Stimulated activated CD8-positive, alpha-beta memory T cell treated with anti-CD3 and anti-CD28 coated beads, Interleukin-7, amount 100 ng/mL, for 1 hour (primary cell): ENCODE measurements at places on chromosomes 7 and 10.

DNA sequence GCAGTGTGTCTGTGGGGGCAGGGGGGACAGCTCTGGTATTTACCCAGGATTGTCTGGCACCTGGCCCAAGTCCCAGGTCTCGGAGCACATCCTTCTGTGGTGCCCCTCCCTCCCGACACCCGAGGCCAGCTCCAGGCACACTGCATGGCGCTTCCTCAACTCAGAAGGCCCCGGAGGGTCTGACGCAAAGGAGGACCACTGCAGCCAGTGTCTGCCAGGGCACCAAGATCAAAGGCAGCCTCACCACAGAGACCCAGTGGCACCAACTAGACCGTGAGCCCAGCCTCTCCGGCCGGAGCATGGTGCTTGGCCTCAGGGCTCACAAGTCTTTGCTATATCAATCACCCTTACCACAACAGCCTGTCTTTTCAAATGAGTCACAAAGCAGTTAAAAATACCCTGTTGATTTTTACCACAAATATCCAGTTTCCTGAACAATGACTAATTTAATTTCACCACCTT, 99.3 kb upstream of the DDC start:
- DNase-seq: no peak

- DNase-seq: no peak
These were observed 14.5 kb downstream of the PSAP start for GRCh38 chr10:71836596-71836974.

DNA sequence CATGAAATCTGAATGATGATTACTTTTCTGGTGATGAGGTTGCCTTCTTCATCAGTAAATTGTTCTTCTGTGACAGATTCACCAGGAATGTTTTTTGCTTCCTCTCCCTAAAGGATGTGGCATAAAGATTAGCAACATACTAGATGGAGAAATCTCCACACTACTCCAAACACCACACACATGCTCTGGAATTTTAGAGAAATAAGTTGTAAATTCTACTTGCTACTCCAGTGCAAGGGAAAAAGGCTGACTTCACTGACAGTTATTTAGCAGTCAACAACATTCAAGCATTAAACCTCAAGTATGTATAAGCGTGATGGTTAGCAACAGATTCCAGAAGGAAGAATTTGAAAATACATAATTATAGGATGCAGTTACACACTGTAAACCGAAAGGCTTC, 137.9 kb upstream of the CCDC6 start:
- no peak for DNase-seq

- no peak for DNase-seq
These were observed 198.1 kb downstream of the AUTS2 start for GRCh38 chr7:69796416-69796815.

- no peak for DNase-seq
These were observed 16.3 kb downstream of the AKR1D1 start for GRCh38 chr7:138092486-138093028.

DNA sequence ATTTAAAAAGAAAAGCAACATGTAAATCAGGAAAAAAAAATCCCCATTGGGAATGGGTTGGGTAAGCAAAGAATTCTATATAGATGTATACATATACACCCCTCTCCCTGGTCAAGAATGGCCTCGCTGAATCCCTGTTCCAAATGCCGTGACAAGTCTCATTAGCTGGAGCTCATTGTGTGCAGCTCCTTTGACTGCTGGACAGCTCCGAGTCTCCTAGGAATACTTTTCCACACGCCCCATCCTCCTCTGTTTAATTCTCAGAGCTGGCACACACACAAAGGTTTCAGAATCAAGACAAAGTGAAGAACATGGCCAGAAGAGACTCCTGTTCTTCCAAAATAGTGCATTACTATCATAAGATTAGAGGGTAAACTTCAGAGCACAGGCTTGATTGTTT, 130.9 kb upstream of the MKLN1 start:
- no peak for DNase-seq

DNA sequence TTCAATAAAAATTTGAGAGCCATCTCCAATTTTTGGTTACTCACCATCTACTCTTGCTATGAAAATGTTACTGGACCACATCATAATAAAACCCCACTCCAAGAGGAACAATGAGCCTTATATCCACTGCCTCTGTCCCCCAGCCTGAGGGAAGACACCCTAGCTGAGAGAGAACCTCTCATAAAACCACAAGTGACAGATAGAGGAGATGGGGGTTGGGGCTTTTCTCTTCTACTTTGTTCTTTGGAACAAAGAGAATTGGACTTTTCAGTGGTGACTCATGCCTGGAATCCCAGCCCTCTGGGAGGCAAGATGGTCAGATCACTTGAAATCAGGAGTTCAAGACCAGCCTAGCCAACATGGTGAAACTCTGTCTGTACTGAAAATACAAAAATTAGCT, 27.6 kb upstream of the TAS2R16 start:
- no peak for DNase-seq

DNA sequence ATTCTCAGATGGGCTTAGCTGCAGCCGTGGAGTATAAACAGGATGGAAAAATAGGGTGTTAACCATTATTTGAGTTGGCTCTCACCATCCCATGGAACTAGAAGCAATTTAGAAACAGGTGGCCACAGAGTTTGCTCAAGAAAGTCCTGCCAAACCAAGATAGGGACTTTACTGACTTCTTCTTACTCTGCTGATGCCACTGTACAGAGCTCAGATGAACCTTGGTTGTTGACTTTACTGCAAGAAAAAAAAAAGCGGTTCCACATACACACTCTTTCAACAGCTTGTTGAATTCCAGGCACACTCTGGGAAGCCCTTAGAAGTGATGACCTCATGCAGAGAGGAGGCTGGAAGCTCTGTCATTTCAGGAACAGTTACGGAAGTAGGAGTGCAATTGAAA, 753.4 kb downstream of the NRG3 start:
- no peak for DNase-seq

GRCh38 chr10:67837541-67838314, at the start of gene DNAJC12:
DNAJC12 (minus strand) TSS chr10:67838188; CDS start chr10:67838011, 177 bp downstream.
- no peak for DNase-seq

- no peak for DNase-seq
These were observed 38.6 kb downstream of the BPGM start for GRCh38 chr7:134685250-134685649.

DNA sequence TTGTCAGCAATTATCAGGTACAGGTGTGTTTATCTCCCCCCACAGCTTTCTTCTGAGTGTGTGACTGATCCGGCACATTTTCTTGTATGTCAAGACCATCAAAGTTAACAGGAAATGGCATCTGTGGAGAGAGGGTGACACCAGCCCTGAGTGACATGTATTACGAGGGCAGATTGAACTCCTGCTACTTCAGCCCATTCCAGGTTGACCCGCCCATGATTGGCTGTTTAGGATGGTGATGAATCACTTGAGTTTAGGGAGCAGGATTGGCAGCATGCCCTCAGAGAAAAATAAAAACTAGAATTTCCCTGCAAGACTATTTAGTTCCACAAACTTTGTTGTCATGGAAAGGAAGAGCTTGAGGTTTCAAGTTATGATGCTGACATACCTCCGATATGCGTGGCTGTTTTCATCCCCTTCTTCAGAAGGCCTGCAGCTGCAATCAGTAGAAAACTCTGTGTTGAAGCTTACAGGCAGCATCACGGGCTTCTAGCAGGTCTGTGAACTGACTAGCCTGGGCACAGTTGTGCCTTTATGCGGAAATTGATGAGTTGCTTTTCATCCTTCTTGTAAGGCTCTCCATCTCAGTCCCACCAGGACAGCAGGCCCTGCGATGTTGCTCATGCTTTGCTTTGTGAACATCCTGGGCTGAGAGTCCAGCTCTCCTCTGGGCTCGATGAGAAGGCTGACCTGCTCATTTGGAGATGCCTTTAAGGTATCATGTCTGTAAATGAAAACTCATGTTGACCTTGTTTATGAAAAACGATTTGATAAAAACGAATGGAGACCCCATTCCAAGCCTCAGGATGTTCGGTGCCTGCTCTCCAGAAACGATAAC, 8.0 kb upstream of the CELF2 start:
- DNase-seq: no peak

DNA sequence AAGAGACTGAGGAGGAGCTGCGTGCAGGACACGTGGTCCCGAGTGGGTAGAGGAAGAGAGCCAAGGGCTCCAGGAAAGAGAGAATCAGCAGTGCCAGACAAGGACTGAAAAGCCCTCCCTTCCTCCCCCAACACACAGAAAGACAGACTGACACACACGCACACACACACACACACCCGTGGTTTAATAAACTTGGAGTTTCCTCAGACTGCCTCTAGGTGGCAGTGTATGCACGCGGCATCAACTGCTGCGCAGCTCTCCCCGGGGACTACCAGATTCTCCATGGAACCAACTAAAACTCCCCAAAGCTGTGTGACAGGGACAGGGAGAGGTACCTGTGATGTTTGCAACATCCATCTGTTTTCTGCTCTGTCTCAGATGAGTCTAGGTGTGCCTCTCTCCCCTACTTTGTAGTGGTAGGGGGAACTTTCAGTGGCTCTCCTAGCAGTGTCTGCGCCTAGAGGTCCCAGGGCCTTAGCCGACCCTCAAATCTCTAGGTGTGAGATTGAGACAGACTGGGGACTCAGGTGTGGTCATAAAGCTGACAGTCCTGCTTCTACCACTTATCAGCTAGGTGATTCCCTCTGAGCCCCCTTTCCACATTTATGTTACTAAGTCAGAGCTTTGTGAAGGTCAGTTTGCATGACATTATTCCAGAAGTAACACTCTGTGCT, 9.3 kb upstream of the TSPAN14 start:
- DNase-seq: peak; percentile 49

- DNase-seq: no peak
These were observed 242.2 kb downstream of the RAB11FIP2 start for GRCh38 chr10:117804470-117805011.

DNA sequence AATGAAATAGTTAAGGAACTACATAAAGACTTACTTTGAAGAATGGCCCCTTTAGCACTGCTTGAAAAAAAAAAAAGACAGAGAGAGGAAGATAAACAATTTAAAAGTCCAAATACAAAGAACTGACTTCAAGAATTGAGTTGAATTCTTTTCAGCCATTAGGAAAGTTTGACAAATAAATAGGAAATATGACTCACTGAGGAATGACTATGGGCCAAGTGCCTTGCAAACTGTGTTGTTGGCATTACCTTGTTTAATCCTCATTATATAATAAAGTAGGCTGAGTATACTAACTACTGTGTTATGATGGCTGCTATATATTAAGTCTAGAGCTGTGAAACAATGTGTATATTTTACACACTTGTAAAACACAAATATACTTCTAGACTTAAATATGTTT, 151.1 kb downstream of the ELMO1 start:
- no peak for DNase-seq

DNA sequence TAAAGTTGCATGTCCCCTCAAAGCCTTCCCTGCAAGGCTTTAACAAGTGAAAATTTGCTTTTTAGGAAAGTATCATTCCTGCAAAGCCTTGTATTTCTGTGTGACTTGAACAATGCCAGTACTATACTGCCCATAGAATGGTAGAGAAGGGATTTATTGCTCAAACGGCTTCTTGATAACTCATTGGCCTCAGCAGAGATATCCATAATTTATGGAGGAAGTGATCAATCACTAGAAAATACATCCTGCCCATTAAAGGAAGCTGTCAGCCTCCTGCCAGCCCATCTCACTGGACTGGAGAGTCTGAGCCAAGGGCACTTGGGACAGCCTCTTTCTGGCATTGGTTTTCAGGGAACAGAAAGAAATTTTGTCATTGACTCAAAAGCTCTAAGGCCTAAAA, 152.6 kb downstream of the XPNPEP1 start:
- DNase-seq: no peak

DNA sequence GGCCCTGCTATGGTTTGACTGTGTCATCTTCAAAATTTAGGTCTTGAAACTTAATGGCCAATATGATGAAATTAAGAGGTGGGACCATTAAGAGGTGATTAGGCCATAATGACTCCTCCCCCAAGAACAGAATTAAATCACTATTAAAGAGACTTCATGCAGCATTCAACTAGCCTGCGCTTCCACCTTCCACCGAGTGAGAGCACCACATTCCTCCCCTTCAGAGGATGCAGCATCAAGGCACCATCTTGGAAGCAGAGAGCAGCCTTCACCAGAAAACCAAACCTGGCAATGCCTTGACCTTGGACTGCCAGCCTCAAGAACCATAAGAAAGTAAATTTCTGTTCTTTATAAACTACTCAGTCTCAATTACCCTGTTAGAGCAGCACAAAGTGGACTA, 371.1 kb upstream of the NFE2L3 start:
- no peak for DNase-seq

DNA sequence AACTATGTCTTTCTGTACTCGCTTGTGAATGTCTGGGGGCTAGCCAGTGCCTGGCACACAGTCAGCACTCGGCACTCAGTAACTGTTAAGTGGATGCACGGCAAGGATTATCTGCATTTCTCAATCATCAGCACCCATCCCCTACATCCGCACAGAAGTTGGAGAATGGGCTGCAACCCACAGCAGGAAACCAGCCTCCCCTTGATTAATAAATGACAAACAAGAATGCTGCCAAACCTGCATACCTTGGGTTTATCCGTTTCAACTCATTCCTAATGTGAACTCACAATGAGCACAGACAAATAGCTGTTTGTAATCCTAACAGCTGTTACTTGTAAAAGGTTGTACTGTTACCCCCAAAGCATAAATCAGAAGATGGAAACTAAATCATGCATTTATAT, 28.9 kb downstream of the PPP1R3C start:
- no peak for DNase-seq

- no peak for DNase-seq
These were observed 70.7 kb downstream of the EBF3 start for GRCh38 chr10:129893104-129894089.

GRCh38 chr7:85664341-85664740, 477.5 kb upstream of the SEMA3D start:
- no peak for DNase-seq

- no peak for DNase-seq
These were observed 185.2 kb downstream of the DYNC1I1 start for GRCh38 chr7:95957510-95957909.
